ENCODE measurements at places on chromosomes 6 and 20. TPM values are rescaled to one million over a fixed set of nuclear protein-coding genes. Genes with fewer than 3 reads are reported as not detected.
A peak's percentile ranks its signal among the peaks of the same experiment; 100 is the strongest.

- no peak for DNase-seq
Observed at GRCh38 chr6:53811082-53811481, 16.3 kb downstream of the LRRC1 start.

Gene MDC1
- total RNA-seq: 50.7 TPM

GRCh38 chr6:138491017-138491416, 8.3 kb downstream of the NHSL1 start:
- no peak for DNase-seq

GRCh38 chr6:113169484-113169883, 687.7 kb upstream of the MARCKS start:
- DNase-seq: no peak

DNA sequence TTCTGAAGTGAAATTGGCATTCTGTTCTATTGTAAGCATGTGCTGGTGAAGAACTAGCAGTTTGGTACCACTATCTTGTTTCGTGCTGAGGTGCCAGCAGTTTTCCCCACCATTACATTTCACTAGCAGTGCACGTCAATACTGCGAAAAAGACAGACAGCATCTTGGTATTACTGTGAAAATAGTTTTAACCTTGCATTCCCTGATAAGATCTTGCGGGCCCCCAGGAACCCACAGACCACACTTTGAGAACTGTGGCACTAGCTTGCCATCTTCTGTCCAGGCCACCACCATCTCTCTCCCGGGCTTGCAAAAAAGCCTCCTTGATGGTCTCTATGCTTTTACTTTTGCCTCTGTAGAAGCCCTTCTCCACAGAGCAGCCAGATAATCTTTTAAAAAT, 185.7 kb downstream of the BACH2 start:
- DNase-seq: peak; percentile 65

DNA sequence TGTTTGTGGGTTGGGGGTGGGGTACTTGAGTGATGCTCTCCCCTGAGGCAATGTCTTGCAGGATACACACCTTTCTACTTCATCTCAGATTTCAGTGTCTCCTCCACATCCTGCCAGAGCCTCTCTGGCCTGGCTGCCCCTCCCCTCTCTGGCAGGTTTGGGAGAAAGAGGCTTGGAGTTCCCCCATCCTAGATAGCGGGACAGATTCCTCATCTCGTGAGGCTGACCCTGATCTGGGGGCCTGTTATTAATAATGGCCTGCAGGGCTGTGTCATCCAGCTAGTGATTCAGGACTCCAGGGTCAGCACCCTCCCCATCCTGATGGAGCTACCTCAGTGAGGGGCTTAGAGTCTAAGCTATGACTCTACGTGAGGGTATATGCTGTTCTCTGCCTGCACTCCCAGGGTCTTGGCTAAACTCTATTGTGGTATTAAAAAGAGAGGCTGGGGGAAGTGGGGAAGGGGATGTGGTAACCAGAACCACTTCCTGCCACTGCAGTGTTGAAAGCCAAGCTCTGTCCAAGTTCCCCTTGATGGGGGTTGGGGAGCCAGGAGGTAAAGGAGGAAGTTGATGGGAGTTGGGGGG, 3.7 kb upstream of the MMP9 start:
- DNase-seq: peak; percentile 42

- DNase-seq: no peak
Observed at GRCh38 chr6:40295251-40295950, 291.8 kb downstream of the LRFN2 start.

DNA sequence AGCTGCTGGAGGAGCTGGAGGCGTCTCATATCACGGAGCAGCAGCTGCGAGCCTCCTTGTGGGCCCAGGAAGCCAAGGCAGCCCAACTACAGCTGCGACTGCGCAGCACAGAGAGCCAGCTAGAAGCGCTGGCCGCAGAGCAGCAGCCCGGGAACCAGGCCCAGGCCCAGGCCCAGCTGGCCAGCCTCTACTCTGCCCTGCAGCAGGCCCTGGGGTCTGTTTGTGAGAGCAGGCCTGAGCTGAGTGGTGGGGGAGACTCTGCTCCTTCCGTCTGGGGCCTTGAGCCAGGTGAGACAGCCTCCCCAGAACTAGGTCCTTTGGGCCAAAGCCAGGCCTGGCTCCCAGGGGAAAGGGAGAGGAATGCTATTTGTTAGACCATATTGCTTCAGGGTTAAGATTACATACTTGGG, 31.7 kb downstream of the C20orf173 start:
- DNase-seq: no peak

Gene RSPH9
- total RNA-seq: not detected

- no peak for DNase-seq
Observed at GRCh38 chr6:167648501-167649278, 178.0 kb upstream of the AFDN start.

GRCh38 chr20:10705801-10706459, 32.1 kb upstream of the JAG1 start:
- no peak for DNase-seq

Gene ENPP5
- total RNA-seq: not detected

GRCh38 chr6:137737836-137738596, 129.0 kb upstream of the TNFAIP3 start:
- DNase-seq: no peak

- no peak for DNase-seq
Observed at GRCh38 chr20:46602429-46602828, 48.8 kb downstream of the SLC13A3 start.

GRCh38 chr20:38158701-38159351, 6.2 kb downstream of the TGM2 start:
- DNase-seq: no peak

DNA sequence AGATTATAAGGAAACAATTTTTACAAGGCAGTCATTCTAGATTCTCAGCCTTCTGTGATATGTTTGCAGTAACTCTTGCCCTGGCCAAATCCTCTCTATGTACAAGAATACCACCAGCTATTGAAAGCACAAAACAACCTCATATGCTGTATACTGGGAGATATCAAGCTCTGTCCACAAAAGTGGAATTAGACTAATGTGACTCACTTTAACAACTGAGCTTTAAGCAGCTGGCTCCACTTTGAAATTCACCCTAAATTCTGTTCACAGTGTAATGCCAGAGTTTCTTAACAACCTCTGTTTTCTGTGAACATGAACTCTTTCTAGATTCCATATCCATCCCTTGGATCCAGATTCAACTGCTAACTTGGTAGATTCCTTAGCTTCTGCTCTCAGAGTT, 47.6 kb downstream of the CHD6 start:
- no peak for DNase-seq

GRCh38 chr20:45020236-45020886, 54.0 kb downstream of the STK4 start:
- no peak for DNase-seq

DNA sequence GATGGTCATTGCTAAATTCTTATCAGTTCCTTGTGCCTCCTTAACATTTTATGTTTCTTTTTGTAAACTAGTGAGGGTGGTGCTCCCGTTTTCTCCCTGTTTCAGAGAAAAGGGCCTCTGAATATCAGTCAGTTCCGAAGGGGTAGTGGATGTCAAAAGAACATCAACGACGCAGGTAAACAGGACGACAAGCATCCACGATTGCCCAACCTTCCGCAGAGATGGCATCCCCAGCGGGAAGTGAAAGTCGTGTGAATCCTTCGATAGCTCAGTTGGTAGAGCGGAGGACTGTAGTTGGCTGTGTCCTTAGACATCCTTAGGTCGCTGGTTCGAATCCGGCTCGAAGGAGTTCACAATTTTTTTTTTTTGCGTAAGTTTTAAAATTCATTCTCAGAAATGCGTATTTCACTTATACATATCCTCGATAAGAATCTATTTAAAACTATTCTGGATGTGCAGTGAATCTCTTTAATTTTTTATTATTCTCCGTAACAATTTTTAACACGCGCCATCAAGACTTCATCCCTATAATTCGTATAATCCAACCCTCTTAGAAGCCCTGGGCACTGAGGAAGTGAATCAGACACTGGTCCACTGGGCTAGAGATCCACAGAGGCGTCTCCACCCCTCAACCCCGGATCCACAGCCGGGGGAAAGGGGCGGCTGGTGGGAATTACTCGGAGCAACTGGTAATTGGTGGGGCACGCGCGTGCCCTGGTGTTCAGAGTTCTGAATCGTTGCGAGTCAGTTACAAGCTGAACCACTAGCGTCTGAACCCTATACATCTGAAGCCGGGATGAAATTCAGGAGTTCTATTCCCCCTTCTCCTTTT, 27.9 kb upstream of the ABT1 start:
- peak; percentile 99 for DNase-seq

- DNase-seq: no peak
Observed at GRCh38 chr6:17871189-17871519, 116.3 kb downstream of the KIF13A start.

Gene ACTL10
- 1.2 TPM for total RNA-seq

DNA sequence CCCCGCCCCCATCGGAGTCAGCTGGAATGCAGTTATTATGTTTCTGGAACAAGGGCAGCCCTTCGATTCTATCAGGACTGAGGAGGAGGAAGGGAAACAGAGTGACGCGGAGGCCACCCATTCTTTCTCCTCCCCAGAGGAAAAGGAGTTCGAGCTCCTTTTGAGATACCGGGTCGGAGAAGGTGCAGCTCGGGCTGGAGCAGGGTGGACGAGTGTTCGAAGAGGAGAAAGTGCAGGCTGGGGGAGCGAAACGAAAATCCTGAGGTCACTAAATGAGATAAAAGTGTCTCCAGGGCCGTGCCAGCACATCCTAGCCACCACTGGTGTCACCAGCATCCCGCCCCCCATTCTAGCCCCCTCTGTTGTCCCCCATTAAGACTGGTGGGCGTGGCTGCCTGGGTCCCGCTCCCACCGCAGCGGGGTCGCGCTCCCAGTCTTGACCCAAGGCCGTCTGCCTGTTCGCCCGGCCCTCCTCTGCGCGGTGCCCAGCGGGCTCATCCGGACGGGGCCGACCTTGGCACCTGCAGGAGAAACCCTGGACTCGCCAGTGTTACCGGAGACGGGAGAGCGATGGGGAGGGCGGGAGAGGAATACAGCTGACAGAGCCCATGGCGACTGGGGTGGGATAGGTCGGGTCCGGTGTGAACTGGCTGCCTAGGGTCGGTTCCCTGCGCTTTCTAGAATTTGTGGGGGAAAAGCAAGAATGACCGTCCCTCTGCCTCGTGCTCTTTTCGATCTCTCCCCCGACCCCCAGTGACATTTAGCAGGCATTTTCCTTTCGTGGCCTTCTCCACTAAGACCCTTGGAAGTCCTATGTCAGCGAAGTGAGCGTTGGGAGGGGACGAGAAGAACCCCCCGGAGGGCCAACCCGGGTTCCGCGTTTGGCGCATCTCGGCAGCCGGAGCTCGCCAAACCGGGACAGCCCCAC, 16.2 kb downstream of the FOXA2 start:
- DNase-seq: no peak

DNA sequence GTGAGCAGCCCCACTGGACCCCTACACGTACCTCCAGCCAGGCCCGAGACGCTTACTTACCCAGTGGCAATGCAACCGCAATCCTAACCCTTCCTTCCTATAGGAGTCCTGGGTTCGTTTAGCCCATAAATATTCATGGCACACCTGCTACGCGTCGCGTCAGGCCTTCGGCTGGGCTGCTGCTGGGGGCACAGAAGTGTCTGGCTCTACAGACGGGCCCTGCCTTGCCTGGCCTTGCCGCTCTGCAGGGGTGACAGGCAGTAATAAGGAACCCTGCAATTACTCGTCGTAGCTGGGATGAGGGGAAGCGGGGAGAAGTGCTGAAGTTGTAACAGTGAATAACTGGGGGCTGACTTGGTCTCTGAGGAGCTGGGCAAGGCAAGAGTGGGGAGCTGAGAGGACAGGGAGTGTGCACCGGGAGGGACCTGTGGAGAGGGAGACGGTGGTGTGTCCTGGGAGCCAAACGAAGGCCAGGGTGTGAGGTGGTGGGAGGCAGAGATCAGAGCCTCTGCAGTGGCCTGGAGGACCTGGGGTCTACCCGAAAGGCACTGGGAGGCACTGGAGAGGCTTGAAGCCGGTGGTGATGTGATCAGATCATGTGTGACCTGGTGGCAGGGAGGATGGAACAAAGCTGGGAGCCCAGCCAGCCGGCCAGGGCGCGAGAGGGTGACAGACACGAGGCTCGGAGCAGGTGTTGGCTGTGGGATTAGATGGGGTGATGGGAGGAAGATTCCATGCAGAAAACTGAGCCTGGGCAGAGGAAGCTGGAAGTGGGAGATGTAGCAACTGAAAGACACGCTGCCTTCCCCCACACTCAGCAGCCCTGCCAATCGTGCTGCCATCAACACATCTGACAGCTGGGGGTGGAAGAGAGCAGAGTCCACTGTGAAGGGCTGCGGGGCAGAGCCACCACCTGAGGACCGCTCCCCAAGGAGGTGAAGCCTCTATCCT, 36.4 kb downstream of the PSMG4 start:
- DNase-seq: no peak
